ENCODE measurements at places on chromosomes 7 and 10.

- no peak for DNase-seq
These were observed 26.5 kb downstream of the VPS50 start for GRCh38 chr7:93258661-93259060.

- peak; percentile 17 for DNase-seq
These were observed 14.1 kb upstream of the MSRB2 start for GRCh38 chr10:23081221-23081750.

DNA sequence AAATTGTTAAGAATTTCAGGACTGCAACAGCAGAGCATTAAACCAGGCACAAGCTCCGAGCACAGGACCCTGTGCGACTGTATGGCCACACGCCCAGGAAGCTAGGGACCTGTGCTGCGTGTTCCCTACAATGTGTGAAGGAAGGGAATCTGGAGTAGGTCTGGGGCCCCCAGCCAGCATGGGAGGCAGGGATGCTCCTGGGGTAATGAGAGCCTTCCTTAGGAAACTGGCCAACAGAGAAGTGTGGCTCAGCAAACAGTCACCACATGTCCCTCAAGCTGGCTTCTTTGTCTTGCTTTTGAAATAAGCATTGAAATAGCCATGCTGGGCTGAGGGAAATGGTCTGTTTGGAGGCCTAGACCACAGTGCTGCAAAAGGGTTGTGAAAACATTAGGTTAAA, 8.2 kb downstream of the BLNK start:
- no peak for DNase-seq

DNA sequence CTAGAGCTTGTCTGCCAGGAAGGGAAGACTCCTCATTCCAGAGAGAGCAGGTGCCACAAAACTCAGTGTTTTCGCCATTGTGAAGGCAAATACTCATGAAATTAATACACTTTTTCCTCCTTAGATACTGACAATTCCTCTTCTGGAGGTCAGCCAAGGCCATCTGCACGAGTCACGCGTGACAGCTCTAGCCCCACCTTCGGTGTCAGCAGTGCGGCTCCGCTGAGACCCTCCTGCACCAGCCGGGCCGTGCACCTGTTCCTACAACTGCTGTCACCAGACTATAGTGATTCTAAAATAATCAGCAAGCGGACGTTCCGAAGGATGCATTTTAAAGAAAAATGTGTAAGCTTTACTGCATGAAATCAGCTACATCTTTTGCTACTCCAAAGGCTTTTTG, 127.7 kb downstream of the DIP2C start:
- DNase-seq = no peak

GRCh38 chr7:132141109-132141508, 435.2 kb downstream of the PLXNA4 start:
- DNase-seq = no peak

DNA sequence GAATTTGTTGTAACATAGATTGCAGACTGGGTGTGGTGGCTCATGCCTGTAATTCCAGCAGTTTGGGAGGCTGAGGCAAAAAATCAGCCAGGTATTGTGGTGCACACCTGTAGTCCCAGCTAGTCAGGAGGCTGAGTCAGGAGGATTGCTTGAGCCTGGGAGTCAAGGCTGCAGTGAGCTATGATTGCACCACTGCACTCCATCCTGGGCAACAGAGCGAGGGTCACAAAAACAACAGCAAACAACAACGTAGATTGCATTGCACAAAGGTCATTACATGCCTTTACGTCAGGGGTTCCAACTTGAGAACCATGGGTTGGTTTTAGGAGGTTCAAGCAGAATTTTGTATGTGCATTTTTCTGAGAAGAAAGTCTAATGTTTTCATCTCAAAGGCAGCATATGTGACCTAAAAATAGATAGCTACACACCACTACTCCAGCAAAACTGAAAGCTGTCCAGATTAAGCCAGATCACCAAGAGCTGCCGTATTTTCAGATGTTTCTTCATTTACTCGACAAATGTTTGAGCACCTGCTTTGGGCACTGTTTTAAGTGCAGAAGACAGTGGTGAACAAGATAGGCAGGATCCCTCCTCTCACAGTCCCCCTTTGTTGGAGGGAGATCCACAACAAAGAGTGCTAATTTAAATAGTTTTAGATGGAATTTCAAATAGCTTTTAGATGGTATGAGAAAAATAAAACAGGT, 28.3 kb upstream of the CYP26C1 start:
- no peak for DNase-seq

GRCh38 chr7:22672846-22673680, 53.9 kb upstream of the IL6 start:
- DNase-seq = no peak

DNA sequence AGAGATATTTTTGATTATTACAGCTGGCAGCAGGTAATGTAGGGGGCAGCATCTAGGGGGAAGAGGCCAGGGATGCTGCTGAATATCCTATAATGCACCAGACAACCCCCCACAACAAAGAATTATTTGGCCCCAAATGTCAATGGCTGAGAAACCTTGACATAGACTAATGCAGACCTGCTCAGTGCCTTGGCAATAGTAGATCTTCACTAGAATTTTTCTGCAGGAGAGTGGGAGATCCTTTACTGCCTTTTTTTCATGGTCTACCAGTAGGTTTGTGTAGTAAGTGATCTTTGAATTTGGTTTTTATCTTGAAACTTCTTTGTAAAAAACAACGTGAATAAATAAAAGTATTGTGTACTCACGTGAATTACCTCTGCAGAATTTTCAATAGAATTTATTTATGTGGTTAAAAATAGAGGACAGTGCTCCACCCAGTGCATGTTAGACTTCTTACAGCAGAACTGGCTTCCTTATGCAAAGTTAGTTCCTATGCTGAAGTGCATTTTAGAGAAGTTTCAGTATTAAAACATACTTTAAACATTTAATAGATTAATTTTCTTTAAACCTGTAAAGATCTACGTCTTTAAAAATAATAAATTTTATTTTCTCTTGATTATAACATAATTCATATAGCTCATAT, 199.6 kb upstream of the HDAC9 start:
- DNase-seq = no peak

DNA sequence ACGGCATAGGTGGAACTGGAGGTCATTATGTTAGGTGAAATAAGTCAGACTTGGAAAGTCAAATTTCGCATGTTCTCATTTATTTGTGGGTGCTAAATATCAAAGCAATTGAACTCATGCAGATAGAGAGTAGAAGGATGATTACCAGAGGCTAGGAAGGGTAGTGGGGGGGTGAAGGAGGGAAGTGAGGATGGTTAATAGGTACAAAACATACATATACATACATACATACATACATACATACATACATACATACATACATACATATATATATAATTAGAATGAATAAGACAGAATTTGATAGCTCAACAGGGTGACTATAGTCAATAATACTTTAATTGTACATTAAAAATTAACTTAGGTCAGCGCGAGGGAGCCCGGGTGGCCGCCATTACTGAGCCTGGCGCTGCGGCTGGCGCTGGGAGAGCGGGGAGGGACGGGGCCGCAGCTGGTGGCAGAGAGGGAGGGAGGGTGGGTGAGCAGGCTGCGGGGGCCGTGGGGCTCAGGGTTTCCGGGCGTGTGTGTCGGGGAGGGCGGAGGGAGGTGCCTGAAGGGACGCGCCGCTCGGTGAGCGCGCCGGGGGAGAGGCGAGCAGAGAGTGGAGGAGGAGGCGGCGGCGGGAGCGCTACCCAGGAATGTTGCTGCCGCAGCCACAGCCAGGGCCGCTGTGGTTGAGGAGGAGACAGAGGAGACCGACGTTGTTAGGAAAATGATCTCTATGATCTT, 85.8 kb upstream of the EGFR start:
- DNase-seq = peak; percentile 83

DNA sequence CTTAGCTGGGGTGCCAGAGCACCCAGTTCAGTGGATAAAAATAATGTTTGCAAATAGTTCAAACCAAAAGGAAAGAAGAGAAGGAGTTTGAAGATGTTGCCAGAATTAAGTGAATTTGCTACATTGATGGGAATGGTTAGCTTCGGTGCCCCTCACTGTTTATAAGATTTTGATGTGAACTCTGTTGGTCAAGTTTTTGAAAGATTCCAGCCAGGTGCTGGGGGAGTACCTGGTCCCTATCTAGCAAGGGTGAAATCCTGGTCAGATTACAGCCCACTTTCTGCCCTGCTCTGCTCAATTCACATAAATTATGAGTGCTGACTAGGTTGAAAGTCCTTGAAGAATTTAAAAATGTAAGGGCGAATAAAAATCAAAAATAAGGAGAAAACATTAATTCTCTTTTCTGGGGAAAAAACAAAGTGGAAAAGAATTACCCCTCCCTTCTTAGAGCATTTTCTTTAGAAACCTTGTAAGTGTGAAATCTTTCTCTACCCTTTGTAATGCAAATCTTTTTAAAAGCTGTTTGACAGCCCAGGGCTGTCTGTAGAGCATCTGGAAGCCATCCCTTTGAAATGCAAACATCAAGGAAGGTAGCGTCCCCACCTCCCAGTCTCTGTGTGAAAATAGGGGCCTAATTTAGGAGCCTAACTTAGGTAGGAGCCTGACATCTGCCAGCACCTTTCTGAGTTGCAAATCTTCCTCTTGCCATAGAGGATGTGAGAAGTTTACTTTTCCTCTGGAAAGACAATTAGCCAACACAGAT, 1.4 kb upstream of the GIMAP5 start:
- DNase-seq = no peak

GRCh38 chr7:35714862-35715261, 19.9 kb upstream of the HERPUD2 start:
- no peak for DNase-seq

GRCh38 chr7:33959676-33960075, 54.3 kb downstream of the BMPER start:
- no peak for DNase-seq

GRCh38 chr7:149459540-149460452, 1.1 kb downstream of the ZNF777 start:
- DNase-seq = peak; percentile 37

GRCh38 chr10:61701706-61702105, 39.0 kb downstream of the CABCOCO1 start:
- DNase-seq = no peak

DNA sequence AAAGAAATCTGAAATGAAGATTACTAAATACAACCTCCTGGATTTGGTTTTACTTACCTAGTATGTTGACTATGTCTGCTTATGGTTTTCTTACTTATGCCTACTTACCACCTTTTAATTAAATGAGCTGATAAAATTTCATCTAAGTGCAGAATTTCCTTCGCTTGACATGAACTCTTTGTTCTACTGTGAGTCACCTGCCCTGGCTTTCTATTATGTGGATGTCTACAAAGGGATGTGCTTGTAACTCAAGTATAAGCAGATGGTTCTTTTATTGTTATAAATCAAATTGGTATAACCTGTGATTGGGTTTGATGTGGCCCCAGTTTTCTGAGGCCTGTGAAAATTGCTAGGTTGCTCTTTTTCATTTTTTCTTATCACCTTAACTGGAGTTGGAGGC, 389.1 kb upstream of the ANKRD30A start:
- no peak for DNase-seq

- DNase-seq = peak; percentile 27
These were observed 889 bp upstream of the SEMA3A start for GRCh38 chr7:84195295-84196060.

DNA sequence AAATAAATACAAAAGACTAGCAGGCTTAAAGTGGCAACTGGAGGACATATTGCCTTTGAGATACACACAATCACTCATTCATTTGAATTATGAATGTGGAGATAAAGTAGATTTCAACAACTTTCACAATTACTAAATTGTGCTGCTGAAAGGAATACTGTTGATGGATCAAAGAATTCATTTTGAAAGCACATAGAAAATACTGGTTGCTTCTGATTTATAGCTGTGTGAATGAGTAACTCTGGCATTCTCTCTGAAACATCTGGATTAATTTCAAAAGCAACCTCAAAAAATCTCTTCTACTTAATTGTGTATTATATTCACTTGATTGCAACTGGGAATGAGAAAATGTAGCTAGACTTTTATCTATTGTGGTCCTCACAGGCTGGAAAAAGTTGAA, 397.6 kb downstream of the THSD7A start:
- DNase-seq = no peak

GRCh38 chr7:129824291-129825208, 128.2 kb downstream of the UBE2H start:
- peak; percentile 60 for DNase-seq

DNA sequence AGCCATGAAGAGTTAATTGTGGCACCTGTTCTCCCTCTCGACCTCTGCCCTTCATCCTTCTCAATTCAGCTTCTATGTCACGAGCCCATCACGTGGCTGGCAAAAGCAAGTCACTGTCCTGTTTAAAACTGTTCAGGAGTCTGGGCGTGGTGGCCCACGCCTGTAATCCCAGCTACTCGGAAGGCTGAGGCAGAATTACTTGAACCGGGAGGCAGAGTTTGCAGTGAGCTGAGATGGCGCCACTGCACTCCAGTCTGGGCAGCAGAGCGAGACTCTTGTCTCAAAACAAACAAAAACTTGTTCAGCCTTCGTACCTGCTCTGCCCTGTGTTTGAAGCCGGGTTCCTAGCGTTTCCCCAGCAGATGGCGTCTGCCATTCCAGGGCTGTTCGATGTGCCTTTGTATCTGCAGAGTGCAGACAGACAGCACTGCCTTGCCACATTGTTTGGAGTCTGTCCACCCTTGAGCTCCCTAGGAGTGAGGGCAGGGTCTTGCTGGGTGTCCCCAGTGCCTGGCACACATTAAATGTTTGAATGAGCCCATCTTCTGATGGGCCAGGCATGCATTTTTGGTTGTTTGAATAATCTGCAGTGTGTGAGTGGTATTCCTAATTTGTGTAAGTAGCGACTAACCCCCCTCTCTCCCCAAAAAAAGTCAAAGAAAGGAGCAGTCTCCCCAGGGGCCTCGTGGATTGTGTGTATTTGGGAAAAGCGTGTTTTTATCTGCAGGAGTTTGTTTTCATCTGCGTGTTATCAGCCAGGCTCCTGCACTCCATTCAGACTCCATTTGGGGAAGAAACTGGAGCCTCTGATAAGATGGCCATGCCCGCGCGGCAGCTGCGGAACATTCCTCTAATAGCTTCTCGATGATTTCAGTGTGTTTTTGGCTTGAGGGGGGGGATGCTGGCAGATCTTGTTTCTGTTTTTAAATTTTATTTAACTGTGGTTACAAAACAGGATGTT, 61.2 kb downstream of the DNAJB6 start:
- peak; percentile 68 for DNase-seq

- DNase-seq = no peak
These were observed 4.7 kb downstream of the PPP1R9A start for GRCh38 chr7:94912085-94912484.

- no peak for DNase-seq
These were observed 88.2 kb upstream of the MKX start for GRCh38 chr10:27833792-27834191.

DNA sequence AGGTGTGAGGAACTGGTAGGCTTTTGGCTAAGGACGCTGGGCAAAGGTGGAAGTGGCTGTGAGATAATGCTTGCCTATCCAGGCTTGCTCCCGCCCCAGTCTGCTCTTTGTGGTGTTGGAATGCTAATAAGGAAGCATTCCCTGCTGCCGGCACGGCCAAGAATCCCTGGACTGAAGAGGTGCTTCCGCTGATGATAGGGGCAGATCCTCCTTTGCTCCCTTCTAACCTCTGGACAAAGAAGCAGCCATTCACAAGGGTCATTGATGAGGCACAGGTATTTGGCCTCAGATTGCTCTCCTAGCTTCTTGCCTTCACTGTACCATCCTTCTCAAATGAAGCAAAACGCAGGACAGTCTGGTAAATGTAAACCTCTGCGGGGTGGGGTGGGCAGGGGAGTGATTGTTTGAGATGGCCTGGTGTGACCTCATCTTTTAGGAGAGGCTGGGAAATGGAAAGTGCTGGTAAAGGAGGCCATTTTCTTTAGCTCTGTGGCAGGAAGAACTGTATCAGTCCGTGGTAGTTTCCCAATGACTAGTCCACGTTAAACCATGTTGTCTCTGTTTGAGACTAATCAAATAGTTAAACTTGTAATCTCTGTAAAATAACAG, 1.7 kb downstream of the PGAM1 start:
- DNase-seq = peak; percentile 63

Data from ELR (cell line).